Stimulated activated CD8-positive, alpha-beta memory T cell treated with anti-CD3 and anti-CD28 coated beads, Interleukin-4, amount 100 ng/mL, for 4 hours (primary cell): ENCODE measurements at places on chromosomes 3 and 15.
A peak's percentile ranks its signal among the peaks of the same experiment; 100 is the strongest.

DNA sequence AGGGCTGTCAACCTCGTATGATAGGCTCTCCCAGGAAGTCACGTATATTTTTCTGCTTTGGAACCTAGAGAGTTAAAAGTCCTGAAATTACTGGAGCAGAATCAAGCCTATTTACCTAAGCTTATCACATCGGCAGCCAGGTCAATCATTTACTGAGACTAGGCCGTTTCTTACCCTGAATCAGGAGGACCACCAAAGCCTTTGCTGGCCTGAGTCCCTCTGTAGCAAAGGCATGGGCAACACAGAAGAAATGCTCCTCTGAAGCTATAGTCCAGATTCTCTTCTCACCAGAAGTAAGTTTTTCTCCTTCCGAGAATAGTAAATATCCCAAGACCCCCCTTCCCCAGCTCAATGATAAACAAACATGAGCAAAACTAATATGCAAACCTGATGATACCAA lies 125.9 kb upstream of the PHLDB2 start:
- no peak for DNase-seq

DNA sequence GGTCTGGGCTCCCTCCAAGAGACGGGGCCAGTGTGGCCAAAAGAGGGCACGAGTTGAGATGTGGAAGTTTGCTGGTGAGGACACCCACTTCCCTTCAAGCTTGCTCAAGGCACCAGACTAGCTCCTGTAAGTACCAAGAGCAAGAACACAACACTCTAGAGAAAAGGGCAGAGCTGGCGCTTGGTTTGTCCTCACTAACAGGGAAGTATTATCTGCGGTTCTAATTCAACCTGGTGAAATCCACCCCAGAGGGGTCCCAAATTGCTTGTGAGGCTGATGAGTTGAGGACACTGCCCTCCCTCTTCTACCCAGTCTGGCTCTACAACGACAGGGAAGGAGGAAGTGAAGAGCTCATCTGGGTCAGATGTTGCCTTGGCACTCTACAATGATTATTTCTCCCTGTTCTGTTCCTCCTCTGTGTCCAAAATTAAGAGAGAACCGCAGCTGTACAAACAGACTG lies 16.9 kb upstream of the FSIP1 start:
- DNase-seq = no peak

- no peak for DNase-seq
These were observed 14.0 kb downstream of the CLDN16 start for GRCh38 chr3:190401963-190402362.

- no peak for DNase-seq
These were observed 338.8 kb downstream of the RBMS3 start for GRCh38 chr3:29619676-29620075.

DNA sequence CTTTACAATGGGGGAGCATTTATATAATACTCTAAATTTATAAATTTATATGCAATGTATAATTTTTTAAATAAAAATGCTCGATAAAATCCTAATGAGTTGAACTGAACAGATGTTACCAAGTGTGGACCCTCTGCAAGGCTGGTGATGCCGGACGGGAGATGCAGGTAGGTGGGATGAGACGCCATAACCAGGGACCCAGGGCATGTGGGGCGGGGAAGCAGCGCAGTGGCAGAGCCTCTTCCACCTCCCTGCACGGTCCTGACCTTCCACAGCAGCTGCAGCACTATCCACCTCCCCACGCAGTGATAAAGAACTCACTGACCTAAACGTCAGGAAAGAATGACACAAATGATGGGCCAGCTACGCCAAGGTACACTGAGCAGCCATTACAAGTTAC lies 12.8 kb downstream of the PCSK6 start:
- DNase-seq = no peak

DNA sequence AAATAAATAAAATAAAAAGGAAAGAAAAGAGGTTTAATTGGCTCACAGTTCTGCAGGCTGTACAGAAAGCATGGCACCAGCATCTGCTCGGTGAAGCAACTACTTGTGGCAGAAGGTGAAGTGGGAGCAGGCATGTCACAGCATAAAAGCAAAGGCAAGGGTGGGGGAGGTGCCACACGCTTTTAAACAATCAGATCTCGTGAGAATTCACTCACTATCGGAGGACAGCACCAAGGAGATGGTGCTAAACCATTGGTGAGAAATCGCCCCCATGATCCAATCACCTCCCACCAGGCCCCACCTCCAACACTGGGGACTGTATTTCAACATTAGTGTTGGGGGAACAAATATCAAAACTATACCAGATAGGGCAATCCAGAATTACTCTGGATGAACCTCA lies 15.3 kb downstream of the SCG3 start:
- no peak for DNase-seq

- DNase-seq = no peak
These were observed 15.1 kb downstream of the U2SURP start for GRCh38 chr3:143016321-143016972.

DNA sequence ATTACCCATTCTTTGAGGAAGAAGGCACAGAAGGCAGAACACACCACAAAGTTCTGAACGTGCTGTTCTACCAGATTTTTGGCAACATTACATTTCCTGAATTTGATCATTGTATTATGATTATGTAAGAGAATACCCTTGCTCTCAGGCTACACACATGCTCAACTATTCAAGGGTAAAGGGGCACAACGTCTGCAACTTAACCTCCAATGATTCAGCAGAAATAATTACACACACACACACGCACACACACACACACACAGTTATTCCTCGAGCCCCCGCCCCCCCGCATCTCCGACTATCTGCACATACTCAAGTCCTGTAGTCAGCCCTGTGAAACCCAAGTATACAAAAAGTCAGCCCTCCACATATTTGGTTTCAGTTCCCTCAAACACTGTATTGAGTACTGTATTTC lies 26.8 kb downstream of the RPN1 start:
- DNase-seq = no peak

GRCh38 chr15:98785431-98785806 lies 137.1 kb downstream of the IGF1R start:
- no peak for DNase-seq

DNA sequence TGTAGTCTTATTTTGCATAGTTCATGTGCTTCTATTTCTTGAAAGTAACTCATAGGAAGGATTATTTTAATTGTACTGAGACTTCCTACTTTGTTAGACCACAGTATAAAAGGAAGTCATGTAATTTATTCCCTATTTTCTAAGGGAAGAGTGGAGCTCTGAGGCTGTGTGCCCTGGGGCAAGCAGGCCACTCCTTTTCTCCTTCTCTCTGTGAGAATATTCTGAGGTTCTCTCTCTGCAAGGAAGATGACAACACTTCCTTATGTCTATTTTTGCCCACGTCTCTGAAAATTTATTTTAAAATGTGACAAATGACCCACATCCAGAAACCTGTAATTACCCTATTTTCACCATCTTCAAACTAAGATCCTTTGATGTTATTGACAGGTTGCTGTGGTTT lies 11.0 kb downstream of the KCTD6 start:
- no peak for DNase-seq

- no peak for DNase-seq
These were observed 270.8 kb downstream of the OPA1 start for GRCh38 chr3:193863657-193864357.

DNA sequence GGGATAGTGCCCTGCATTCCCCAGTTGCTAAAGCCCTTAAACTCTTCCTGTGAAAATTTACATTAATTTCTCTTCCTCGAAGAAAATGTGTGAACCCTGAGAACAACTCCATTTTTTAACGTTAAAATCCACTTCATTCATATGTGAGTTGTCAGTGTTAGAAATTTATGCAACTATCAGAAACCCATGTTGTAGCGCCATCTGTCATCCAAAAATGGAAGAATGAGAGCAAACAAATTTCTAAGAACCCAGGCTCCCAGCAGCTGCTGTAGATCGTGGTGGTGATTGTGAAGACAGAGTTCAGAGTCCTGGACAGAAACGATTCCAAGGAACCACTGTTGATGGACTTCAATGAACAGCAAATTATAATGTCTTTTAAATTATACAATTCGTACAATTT lies 179.7 kb upstream of the NDN start:
- no peak for DNase-seq

DNA sequence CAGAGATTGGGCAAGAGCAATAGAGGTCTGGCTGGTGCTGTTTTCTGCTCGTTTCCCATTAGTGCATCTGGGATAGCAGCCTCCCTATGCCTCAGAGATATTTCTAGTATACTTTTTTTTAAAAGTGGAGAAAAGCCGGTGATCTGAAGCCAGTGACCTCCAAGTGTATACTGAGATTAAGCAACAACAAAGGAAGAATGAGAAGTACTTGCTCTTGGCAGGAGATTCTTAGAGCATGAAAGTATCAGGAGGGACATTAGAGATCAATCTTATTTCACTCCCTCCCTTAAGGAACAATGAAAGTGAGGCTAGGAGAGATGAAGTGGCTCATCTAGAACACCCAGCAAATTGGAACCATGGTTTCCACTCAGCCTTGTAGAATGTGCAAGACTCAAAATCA lies 423.3 kb downstream of the SOX2 start:
- no peak for DNase-seq

DNA sequence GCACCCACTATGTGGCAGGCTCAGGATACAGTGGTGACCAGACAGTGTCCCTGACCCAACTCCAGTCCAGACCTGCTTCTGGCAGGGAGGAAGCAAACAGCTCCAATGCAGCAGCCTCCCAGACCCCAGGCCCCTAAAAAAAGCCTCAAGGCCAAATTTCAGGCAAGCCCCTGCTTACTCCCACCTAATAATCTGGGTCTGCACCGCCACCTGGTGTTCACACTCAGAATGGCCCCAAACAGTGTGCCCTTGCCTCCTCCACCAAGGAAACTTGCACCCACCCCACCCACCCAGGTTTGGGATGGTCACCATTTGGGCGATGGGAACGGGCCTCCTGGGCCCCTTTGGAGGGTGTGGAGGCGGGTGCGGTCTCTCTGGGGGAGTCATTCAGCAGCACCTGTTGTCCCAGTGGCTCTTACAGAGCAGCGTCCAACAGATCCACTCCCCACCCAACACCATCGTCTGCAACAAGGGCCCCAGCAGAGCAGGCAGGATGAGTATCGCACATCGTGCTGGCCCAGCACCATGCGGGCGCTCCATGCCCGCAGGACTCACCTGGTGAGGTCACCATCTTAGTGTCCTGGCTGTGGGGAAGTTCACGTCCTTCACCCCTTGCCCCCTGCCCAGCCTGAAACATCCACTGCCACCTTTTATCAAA lies 17.3 kb downstream of the C3orf18 start:
- DNase-seq = peak; percentile 44

- DNase-seq = no peak
These were observed 78.7 kb downstream of the ZNF280D start for GRCh38 chr15:56654624-56655023.

- DNase-seq = no peak
These were observed 28.6 kb upstream of the NDUFB4 start for GRCh38 chr3:120567370-120568201.

DNA sequence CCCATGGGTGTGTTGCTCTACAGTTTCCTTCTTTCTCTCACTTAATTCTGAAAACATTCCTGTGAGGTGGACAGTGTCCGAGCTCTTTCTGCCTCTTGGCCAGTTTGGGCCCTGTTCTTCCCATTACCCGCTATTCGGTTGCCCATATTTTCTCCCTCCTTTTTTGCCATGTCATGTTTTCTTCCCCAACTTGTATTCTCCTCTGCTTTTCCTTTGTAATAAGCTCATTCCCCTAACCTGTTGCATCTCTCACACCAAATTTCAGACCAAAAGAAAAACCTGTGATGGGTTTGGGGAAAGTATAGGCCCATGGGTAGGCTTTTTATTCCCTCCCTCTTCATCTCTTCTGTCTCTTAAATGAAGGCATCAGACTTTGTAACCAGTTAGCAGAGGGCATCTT lies 30.5 kb downstream of the NKIRAS1 start:
- no peak for DNase-seq

GRCh38 chr3:120550546-120550945 lies 45.6 kb upstream of the NDUFB4 start:
- no peak for DNase-seq

DNA sequence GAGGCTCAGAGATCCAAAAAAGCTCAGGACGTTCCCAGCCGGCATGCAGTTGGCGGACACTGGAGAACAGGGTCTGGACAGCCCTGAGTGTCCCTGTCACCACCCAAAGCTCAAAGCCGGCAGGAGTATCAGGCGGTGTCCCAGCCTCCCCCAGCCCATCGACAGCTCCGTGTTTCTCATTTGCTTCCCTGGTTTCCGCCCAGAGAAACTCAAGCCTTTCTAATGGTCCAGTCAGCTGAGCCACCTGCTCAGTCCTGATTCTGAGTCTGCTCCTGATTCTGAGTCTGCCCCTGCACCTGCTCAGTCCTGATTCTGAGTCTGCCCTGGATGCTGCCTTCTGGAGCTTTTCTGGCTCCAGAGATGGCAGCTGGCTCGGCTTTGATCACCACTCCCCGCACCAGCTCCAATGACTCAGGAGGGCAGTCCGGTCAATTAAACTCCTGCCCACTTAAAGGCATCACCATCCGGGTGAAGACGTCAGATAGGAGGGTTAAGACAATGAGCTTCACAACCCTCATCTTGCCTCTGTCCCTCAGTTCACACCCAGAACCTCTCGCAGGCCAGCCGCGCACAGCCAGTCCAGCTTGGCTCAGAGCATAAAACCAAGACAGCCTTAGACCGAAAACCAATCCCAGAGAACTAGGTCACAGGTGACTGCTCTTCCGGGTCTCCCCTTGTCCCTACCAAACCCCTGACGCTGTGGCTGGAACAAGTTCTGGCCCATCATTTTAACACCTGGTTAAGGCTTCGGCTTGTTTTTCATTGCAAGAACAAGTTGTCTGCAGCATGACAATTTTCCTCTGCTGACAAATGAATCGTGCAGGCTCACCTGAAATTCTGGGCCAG lies 6.8 kb downstream of the PCSK6 start:
- no peak for DNase-seq

DNA sequence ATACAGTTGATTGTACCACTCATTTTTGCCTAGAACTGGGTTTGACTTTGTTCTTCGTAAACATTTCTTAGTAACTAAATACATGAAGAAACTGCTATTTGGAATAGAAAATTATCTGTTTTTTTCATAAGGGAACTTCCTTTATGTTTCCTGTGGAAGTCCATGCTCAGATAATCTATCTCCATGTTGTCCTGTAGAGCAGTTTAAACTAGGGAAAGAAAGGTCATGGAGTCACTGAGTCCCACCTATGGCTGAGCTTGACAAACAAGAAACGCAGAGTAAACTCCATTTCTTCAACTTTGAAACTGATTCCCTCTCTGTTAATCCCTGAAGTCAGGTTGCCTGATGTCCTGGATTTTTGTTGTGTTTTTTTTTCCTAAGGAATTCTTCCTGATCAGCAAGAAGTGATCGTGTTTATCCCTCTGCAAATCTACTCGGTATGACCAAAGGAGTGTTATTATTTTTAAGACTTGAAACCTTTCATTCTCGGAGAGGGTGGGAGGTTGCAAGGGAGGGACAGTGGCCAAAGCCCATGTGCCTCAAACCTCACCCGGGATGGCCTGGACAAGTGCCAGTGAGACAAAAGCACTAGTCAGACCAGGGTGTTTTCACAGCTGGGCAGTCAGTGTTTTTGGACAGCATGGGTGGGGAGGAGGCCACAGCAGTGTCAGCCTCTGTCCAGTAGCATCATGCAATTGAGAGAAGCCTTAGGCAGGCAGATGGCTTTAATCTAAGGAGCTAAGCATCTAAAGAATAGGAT lies 129.8 kb upstream of the PHLDB2 start:
- DNase-seq = no peak
